ENCODE measurements at places on chromosomes 11 and 22.

DNA sequence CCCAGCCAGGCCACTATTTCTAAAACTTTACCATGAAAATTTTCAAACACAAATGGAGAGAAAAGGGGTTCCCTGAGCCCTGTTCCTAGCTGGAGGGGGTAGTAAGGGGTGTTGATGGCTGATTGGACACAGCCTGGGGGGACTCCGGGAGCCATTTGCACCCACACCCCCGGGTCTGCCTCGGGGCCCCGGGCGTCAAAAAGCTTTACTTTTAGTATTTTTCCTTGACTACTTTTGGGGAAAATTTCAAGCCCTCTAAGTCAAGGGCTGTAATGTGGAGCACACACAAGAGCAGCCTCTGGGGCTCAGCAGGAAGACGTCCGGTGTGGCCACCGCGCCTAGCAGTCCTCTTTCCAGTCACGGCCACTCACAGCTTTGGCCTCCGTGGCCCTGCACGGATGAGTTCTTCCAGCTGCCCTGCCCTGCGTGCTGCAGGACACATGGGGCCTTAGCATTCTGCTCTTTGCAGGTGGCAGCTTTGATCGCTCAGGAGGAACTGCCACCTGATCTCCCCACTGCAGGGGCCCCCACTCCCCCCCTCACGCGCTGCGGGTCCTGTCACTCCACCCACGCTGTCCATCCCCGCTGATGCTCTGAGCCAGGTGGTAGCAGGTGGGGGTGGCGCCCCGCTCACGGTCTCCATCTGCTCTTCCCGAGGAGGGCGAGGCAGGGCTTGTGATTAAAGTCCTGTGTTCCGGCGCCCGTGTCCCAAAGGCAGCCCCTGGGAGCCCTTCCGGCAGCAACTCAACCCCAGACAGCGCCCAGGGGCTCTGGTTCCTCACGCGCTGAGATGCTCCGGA lies 14.4 kb downstream of the RNH1 start:
- DNase-seq, result no peak

DNA sequence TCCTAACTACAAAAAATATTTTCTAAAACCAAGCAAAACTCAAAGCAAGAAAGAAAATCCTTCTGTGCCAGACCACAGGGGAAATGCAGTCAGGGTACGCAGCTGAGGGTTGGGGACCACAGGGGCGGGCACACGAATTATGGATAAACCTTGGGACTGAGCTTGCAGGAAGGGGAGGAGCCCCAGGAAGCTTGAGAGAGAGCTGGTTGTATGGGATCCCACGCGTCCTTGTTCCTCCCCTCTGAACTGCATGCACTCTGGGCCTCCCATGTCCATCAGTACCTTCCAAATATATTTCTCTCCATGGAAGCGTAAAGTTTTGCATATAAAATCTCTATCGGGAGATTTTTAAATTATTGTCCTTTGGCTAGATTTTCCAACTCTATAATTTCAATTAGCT lies 673.4 kb downstream of the TBC1D22A start:
- no peak for DNase-seq

- DNase-seq, result no peak
Measured at GRCh38 chr11:134562196-134562595, 150.2 kb upstream of the B3GAT1 start.

DNA sequence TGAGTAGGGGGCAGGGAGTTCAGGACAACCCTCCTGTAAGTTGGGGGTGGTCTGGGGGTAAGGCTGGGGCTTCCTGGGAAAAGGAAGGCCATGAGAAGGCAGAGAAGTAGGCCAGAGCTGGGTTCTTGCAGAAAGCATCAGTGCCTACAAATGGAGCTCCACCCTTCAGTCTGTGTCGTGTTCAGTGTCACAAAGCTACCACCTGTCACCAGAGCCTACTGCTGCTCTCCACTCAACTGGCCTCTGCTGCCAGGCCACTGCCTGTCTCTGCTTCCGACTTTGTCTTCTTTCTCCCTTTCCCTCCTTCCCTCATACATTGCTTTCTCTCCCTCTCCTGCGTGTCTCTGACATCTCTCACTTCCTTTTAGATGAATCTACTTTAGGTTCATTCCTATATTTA lies 3.4 kb upstream of the WBP2NL start:
- no peak for DNase-seq

DNA sequence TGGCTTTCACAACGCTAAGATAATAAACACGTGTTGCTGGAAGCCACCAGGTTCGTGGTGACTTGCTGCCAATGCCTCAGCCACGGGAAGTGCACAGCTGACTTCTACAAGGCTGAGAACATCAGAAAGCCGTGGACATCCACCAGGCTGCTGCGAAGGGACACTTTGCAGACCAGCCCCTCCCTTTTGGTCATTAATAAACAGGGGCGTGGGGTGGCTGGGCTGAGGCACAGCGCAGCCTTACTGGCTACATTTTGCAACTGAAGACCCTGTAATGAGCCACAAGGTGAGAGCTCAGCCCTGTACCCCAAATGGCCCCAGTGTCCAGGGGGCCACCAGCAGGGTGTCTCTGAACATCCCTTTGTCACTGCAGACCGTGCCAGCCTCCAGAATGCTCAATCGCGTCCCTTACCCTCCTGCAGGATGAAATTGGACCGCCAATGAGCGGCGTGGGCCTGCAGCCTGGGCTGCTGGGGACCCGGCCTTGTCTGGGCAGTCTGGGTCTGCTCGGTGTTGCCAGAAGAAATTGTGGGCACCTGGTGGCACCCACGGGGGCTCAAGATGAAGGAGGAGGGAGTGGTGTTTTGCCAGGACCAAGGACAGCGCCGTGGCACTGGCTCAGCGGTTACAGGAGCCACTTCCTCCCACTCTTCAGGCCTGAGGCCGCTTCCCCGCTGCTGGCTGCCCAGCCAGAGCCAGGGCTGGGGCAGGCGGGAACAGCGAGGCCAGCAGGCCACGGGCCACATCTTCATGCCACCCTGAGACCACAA lies 181.9 kb downstream of the CTTN start:
- no peak for DNase-seq

- no peak for DNase-seq
Measured at GRCh38 chr11:103007521-103007920, 52.0 kb upstream of the MMP13 start.

DNA sequence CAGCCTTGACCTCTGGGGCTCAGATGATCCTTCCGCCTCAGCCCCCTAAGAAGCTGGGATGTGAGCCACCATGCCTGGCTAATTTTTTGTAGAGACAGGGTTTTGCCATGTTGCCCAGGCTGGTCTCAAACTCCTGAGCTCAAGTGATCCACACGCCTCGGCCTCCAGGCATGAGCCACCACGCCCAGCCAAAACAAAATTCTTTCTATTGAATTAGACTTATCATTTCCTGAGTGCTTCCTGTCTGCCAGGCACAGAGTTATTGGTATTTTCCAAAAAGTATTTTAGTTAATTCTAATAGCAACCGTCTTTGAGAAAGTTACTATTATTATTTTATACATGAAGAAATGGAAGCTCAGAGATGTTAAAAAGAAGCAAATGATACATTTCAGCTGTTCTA lies 61.4 kb upstream of the LMO2 start:
- no peak for DNase-seq

DNA sequence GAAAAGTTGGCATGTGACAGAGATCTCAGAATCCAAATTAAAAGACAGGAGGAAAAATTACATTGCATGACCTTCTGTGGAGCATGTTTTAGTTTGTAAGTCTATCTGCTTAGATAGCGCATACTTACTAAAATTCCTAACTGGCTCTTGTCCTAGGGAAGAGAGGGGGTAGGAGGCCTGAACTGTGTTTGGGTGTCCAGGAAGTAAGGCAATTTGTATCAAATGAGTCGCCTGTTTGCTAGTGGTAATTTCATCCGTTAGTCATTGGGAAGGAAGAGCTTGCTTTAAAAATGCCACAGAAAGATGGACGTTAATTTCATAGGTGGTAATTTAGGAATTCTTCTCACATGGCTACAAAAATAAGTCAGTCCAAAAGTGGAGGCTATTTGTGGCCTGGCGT lies 18.5 kb downstream of the GRK3 start:
- DNase-seq, result no peak

GRCh38 chr11:102781676-102782075 lies 1.2 kb upstream of the MMP10 start:
- no peak for DNase-seq

DNA sequence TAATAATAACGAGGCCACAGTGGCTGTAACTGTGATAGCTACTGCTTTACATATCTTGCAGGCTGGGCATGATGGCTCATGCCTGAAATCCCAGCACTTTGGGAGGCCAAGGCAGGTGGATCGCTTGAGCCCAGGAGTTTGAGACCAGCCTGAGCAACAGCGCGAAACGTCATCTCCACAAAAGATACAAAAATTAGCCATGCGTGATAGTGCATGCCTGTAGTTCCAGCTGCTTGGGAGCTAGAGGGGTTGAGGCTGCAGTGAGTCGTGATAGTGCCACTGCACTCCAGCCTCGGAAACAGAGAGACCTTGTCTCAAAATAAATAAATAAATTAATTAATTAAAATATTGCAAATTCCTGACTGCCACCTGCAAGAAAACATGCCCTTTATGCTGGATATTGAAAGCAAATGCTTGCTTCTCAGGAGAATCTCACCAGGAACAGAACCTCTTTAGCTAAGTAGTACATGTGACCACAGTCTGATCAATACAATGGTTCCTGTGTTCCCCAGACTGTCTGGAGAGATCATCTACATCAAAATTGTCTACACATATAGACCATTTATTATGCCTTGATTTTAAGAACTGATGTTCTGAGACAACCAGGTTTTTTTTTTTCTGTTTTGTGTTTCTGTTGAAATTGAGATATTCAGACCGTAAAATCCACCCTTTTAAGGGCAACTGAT lies 6.3 kb downstream of the ZBTB3 start:
- DNase-seq, result no peak

DNA sequence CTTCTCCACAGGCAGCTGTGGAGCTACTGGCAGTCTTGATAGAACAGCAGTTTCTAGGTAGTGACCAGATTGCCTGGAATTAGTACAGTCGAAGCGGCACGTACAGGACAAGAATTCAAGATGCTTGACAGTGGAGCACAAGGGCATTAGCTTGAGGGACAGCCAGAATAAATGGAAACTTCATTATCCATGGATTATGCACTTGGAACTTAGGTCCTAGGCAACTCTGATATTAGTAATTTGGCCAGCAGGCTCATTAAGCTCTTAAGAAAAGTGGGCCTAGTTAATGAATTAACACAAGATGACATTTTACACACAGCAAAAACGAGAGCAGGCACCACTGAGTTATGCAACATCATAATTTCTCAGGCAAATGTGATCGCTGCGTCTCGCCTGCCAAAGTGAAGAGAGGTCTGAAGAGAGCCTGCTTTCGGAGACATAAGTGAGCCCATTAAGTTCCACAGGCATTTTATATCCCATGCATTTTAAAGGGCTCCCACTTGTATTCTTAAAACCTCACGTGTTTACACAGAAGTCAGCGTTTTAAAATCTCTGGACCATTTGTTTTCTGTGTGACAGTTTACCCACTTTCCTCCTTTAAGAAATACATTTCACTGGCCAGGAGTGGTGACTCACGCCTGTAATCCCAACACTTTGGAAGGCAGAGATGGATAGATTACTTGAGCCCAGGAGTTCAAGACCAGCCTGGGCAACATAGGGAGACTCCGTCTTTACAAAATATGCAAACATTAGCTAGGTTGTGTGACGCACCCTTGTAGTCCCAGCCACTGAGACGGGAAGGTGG lies 66.2 kb downstream of the COMMD9 start:
- no peak for DNase-seq

- DNase-seq, result no peak
Measured at GRCh38 chr22:30240541-30241417, 5.8 kb downstream of the LIF start.

GRCh38 chr11:112017538-112017937 lies 7.7 kb upstream of the DLAT start:
- DNase-seq, result no peak

DNA sequence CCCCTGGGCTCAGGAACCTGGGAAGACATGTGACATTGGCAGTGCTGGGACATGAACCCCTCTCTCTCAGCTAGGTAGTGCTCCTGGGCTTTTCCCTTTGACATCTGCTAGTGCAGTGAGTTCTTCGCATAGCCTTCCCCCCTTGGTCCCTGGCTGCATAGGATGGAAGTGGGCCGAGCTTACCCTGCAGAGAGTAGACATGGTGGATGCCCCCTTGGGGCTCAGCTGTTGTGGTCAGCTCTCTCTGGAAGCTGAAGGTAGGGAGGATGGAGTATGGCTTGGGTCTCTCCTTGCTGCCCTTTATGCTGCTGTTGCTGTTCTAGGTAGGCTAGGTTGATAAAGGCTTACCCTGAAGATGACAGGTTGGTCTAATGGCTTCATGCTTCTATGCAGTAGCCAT lies 92.1 kb downstream of the ZBTB16 start:
- DNase-seq, result no peak

DNA sequence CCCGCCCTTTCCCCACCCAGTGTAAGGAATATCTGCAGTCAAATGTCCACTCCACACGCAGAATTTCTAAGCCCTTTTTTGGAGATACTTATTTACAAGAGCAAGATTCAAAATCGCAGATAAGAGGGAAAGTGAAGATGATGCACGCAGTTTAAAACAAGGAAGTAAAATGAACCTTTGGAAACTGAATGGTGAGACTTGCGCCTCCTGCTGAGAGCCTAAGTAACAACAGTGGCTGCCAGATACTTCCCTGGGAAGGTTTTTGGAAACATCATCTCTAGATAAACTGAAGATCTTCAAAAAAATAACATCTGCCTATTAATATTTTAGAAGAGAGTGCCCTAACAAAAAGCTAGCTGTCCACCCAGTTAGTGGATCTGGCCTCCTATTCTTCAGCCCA lies 963.1 kb upstream of the FAT3 start:
- DNase-seq, result no peak

GRCh38 chr11:128290106-128290840 lies 297.1 kb downstream of the ETS1 start:
- peak; percentile 4 for DNase-seq

DNA sequence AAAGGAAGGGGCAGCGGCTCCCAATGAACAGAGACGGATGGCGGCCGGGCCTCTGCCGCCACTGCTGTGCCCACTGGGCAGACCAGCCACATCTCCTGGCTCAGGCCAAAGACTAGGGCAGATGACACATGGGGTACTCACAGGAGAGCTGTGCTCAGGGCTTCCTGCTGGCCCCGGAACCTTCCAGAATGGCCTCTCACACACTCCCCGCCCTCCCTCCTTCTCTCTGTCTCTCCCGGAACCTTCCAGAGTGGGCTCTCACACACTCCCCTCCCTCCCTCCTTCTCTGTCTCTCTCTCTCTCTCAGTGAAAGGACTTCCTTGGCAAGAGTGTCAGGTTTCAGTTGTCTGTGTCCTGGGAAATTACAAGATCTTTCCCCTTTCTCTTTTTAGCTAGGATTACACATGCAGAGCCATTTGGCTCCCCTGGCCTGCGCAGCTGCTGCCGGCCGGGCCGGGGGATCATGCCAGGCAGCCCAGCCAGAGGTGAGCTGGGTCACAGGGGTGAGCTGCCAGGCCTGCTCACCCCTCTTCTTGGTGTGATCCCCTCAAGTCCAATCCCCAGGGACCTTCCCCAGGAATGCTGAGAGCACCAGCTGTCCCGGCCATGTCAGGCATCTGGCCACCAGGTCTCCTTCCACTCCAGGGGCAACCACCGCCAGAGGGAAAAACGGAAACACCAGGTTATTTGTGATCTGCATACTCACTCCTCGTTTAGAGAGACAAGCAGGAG lies 45.3 kb upstream of the ADA2 start:
- DNase-seq, result no peak
